ENCODE measurements at places on chromosomes 16 and 17.

DNA sequence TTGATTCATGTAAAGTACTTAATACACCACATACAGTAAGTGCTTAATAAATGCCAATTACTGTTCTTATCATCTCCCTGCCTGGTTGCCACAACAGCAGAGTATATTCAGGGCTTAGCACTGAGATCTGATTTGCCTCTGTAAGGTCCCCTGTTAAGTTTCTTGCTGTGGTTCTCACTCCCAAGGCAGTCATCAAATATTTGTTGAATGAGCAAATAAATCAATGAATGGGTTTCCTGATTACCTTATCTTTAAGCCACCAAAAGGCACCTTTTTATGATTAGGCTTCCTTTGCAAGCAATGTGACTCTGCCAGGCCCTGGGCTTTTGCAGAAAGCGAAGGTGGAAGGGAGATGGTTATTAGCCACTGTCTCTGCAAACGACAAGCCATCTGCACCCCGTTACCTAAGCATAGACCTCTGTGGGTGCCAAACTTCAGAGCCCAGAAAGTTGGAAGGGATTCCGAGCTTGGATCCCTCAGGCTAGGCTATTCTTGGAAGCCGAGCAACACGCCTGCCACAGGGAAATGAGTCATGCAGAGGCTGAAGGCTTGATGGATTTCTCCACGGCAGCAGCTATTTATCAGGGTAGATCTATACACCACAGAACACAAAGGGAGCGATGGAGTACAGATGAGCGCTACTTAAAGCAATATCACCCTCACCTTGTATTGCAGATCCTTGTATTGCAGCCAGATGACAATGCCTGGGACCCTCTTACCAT is 102.0 kb downstream of the GRIN2A start:
- DNase-seq, result no peak

- DNase-seq, result no peak
Measured at GRCh38 chr17:41076788-41077187, 7.2 kb upstream of the KRTAP4-7 start.

DNA sequence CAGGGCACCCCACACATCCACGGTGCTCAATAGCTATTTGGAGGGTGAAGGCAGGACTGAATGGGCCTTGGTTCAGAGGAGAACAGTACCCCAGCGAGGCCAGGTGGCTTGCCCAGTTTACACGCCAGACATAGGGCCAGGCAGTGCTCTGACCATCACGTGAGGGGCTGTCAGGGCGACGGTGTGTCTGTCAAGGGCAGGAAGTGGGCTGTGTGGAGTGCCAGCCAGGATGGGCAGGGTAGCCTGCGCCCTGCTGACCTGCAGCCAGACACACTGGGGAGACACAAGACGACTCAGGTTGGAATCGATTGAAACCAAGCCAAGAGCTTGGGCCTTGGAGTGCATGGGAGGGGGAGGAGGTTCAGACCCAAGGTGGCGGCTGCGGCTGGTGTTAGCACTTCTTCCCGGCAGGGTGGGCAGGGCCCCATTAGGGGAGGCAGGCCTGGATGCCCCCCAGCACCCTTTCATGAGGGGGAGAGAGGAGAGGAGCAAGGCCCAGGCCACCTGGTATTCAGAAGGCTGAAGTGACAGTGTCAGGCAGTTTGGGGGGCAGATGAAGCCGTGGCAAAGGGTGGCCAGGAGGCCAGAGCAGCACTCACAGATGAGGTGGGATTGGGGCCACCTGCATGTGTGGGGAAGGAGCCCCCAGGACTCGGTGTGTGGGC is 68.2 kb downstream of the SREBF1 start:
- DNase-seq, result no peak

DNA sequence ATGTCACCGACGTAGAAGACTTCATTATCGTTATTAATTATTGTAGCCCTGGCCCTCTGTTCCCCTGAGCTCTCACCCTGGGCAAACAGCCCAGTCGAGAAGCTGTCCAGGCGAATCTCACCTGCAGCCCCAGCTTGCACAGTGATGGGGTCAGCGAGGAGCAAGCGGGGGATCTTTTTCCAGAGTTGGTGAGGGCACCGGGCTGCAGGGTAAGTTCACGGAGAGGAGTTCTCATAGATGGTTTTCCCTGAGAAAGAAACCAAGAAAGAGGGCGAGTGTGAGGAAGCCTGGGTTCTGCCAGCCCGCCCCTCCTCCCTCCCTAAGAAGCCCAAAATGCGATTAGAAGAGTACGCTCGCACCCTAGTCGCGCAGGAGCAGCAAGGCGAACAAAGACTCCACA is 436 bp downstream of the SPAG5 start:
- no peak for DNase-seq

GRCh38 chr16:46748775-46749705 is 896 bp upstream of the MYLK3 start:
- DNase-seq, result no peak

- DNase-seq, result no peak
Measured at GRCh38 chr17:5439446-5439764, 450 bp upstream of the C1QBP start.

DNA sequence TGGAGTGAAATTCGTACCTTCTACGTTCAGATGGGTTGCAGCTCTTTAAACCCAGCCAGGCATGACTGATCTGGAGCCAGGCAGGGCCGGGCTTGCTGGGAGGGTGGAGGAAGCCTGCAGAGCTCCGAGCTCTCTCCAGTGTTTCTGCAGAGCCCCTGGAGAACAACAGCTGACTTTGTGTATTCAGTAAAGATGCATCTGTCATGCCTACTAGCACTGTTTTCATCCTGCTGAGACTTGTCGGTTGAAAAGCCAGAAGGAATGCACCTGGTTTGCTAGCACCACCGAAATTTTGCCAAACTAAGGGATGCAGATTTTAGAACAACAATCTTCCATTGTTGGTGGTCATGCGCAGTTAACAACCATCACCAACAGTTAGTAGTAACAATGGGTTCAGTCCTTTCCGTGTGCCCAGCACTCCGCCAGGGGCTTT is 22.4 kb upstream of the SCNN1B start:
- no peak for DNase-seq

DNA sequence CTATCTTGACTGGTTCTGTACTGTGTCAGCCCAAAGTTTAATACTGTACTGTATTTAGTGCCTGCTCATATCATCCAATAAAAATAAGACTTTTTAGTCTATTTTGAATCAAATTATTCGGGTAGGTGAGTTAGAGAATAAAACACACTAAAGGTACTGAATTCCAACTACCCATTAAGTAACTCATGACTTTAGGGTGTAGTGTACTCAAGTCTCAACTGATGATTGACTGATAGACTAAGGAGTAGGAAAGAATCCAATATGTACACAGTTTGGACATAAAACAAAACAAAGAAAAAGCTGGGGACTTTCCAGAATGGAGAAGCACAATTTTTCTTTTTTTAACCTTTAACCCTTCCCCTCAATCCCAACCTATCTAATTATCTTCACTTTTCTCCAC is 4.1 kb downstream of the EZH1 start:
- no peak for DNase-seq

DNA sequence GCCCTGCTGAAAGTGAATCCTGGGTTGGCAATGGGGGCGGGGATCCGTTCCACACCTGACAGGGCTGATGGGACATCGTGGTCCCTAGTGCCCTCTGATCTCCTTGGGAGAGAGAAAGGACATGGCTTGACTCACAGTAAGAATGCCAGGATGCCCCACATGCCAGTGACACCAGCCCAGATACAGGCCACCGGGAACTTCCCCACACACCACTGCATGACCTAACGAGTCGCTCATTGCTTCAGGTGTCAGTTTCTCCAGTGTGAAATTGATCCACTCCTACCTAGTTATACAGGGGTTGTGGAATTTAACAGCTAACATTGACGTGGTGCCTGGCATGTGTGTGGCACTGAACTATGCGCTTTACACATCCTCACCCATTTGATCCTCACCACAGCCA is 7.5 kb downstream of the CD300LG start:
- no peak for DNase-seq

- DNase-seq, result peak; percentile 88
Measured at GRCh38 chr17:79393358-79394052, 217.3 kb downstream of the RBFOX3 start.

DNA sequence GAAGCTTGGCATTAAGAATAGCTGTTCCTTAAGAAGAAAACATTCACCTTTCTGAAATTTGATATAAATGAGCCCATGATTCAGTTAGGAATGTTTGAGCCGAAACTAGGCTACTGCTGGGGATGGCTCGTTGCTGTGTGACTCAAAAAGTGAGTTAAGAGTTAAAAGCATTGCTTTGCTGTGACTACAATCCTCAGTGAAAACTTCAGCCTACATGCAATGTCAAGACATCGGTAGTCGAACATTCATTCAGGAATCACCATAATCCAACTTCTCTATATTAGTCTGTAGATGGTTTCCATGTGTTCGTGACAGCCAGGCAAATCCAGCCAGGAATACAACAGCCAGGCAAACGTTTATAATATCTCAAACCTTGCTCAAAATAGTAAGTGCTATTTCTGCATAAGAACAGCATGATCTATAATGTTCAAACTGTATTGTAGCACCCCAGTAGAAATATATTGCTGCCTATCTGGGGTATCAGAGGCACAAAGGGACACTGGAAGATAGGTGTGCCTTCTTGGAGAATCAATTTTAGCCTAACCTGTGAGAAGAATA is 1225.1 kb downstream of the CDH8 start:
- no peak for DNase-seq

DNA sequence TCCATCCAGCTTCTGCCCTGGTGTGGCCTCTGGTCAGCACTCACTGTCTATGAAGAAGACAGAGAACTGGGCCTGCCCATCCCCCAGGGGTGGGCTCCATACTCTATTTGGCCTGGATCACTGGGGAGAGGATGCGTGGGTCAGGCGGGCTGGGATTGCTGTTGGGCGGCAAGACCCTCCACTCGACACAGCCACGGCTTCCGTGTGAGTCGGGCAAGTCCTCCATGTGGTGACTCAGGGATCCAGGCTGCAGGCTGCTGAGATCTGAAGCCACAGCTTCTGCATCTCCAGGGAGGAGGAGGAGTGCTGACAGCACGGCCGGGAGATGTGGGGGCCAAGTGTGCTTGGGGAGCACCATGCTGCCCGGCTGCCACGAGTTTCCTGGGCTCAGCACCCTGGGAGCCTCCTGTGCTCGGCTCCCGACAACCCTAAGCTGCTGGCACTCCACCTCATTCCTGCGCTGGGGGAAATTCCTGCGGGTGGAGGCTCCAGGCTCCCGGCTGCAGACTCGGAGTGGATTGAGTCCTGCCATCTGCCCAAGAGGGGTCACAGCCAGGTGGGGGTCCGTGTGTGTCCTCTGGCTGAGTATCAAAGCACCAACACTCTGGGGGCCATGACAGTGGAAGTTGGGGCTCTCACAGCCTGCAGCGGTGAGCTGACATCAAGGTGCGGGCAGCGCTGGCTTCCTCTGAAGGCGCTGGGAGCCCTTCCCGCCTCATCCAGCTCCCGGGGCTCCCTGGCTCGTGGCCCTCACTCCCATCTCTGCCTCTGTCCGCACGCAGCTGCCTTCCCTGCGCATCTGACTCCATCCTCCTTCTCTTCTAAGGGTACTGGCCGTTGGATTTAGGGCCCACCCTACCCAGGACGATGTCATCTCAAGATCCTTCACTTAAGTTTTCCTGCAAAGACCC is 24.4 kb upstream of the CBFA2T3 start:
- DNase-seq, result no peak

GRCh38 chr16:1145383-1146100 is 7.4 kb upstream of the CACNA1H start:
- no peak for DNase-seq

DNA sequence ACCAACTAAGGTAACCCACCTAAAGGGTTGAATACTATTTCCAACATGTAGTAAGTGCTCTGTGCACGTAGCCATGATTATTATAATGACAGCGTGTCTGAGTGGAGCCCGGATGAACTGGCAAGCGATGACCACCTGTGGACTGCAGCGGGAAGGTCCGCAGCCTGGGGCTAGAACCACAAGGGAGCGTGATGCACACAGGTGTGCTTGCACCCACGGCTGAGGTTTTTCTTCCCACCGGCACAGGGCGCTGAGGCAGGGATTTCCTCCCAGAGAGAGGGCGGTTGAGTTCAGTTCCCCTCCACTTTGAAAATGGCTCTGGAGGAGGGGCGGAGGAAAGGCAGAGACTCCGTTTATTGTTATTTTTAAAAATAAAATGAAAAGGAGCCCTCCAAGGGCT is 221.7 kb upstream of the HSBP1 start:
- DNase-seq, result no peak

DNA sequence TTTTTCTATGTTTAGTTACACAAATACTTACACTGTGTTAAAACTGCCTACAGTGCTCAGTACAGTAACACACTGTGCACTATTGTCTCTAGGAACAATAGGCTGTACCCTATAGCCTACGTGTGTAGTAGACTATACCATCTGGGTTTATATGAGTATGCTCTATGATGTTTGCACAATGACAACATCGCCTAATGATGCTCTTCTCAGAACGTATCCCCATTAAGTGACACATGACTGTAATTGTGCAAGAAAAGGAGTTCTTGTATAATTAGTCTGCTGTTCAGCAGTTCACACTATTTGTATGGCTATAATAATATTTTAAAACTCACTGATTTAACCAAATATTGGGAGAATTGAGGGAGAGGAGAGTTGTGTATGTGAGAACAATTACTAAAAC is 173.7 kb downstream of the TRIM37 start:
- no peak for DNase-seq

DNA sequence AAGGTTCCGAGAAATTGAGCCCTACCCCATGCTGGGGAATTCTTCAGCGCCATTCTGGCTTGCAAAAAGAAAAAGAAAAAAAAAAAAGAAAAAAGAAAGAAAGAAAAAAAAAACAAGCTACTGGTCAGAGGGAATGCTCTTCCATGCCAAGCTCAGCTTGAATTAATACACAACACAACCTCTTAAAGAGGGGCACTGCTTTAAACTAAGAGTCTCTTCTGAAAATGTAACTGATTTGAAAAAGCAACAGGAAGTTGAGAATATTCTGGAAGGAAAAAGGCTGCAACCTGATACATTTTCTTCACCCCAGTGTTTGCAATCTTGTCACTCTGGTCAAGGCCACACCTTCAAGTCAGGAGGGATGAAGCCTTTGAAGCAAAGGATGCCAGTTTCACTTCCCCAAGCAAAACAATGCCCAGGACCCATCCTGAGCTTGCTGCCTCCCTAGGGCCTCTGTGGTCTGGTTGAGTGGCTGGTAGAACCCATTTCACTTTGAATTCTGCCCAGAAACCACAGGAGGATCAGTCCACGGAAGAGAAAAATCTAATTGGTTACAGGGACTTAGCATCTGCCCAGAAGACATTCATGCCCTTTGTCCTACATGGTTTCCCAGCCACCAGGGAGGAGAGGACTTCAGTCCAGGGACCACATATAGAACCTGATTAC is 389.7 kb downstream of the SOX9 start:
- DNase-seq, result no peak

- no peak for DNase-seq
Measured at GRCh38 chr16:17419266-17419665, 51.5 kb downstream of the XYLT1 start.

- DNase-seq, result no peak
Measured at GRCh38 chr17:73744411-73744810, 100.2 kb upstream of the SDK2 start.

DNA sequence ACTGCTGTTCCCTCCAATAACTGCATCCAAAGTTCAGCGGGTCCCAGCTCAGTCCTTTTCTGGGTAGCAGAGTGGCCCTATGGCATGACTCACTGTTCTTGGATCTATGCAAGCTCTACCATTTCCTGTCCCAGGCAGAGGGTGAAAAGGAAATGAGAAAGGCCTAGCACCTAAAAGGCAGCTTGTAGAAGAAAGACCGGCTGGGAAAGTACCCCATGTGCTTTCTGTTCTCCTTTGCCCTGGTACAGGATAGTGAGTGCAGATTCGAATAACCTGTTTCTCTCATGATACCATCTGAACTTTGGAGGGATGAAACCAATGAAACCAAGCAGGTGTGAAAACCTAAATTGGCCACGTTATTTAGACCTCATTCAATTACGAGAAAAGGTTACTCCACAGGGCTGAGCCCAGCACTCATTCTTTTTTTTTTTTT is 12.7 kb upstream of the HASPIN start:
- DNase-seq, result no peak
